ENCODE measurements at places on chromosomes 6 and 20.

DNA sequence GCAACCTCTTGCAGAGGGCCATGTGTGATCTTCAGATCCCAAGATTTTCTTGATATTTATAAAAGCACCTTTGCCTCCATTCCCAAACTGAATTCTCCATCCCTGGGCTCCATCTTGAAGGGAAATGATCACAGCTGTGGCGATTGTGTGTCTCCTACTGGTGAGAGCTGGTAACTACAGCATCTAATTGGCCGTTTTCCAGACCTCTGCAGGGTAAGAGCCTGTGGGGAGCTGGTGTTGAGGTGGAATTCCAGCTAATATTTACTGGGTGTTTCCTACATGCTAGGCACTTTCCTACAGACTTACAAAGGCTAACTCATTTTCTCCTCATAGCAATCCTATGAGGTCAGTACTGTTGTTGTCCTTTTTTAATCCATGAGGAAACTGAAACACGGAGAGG is 59.2 kb upstream of the FNDC1 start:
- DNase-seq = no peak

- no peak for DNase-seq
Observed at GRCh38 chr6:151901009-151901411, 93.5 kb downstream of the ESR1 start.

GRCh38 chr6:111741177-111741952 is 131.9 kb downstream of the FYN start:
- DNase-seq = no peak

GRCh38 chr6:158762787-158763433 is 56.3 kb downstream of the EZR start:
- no peak for DNase-seq

DNA sequence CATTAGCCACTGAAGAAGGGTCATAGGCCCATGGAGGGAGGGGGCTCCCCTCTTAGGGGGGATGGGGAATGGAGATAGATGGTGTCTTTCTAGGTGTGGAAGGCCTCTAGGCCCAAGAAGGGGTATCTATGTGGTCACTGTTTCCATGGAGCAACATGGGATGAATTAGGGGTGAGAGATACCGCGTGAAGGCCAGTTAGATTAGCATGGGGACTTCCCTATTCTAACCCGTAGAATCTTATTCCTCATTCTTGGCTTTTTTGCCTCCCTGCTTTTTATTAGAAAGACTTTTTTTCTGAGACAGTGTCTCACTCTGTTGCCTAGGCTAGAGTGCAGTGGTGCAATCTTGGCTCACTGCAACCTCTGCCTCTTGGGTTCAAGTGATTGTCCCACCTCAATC is 3.2 kb downstream of the RAB44 start:
- DNase-seq = no peak

DNA sequence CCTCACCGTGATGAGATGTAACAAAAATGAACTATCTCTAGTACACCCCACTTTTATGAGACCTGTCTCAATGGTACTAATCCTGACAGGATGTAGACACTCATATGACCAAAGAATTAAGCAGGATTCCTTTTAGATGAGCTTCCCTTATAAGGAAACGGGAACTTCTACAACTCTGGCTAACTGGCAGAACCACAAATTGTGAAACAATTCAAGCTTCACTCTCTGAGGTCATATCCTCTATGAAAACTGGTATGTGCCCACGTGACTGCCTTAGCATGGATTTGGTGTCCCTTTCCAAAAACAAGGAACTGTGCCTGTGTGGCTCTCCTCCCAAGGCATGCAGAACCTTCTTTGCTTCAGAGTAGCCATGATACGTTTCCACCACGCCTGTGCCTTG is 14.1 kb upstream of the CPNE5 start:
- DNase-seq = peak; percentile 69

- no peak for DNase-seq
Observed at GRCh38 chr6:46324706-46325105, 153.9 kb upstream of the ENPP5 start.

- DNase-seq = no peak
Observed at GRCh38 chr6:19052219-19052618, 665.1 kb downstream of the RNF144B start.

DNA sequence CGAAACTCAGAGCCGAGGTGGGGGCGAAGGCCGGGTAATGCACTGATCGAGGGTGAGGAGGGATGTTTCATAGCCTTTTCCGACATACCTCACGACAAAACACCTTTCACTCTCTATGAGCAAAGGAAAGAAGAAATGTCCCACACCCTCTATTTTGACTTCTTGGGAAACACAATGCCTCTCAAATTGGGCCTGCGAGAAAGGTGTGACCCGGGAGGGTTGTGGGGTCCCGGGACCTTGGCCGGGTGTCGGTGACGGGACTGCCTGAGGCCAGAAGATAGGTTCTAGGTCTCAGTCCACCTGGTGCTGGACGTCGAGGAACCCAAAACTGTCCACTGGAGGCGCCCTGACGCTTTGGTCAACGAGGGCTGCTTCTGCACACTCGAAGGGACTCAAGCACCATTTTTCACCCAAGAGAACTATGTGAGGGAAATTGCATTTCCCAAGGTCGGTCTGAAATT is 41.1 kb upstream of the OSTM1 start:
- peak; percentile 49 for DNase-seq

- DNase-seq = no peak
Observed at GRCh38 chr20:46954490-46955038, 59.9 kb downstream of the EYA2 start.

GRCh38 chr6:414447-414846 is 22.9 kb downstream of the IRF4 start:
- DNase-seq = no peak

DNA sequence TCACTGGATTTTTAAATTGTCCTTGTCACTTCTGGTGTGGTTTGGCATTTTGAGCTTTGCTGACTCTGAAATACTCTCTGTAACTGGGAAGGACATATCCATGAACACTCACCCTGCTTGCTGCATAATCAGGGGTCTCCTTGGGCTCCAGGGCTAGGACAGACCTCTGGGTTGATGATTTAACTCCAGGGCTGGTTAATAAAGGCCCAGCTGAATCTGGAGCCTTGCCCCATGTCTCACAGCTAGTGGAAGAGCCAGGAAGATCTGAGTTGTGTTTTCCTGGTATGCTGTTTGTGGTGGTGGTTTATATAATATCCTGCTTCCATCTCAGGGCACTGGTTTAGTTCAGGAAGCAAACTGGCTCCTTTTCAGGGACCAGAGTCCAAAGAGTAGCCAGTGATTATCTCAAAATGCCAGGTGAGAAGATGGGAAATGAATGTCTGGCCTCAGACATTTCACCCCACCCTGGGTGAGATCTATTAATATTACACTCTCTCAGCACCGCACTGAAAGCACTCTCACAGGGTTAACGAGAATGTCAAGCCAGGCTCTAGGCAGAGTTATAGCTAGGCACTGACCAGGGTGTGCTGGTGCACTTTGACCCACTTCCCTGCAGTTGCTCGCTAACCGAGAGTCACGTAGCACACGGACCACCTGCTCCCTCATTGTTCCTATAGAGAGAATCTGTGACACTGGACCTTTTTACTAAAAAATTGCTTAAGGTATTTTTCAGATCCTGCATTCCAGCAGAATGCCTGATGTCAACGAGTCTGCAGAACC is 90.1 kb upstream of the SLC22A16 start:
- DNase-seq = no peak

- DNase-seq = no peak
Observed at GRCh38 chr6:24659561-24659960, 7.1 kb downstream of the TDP2 start.

- no peak for DNase-seq
Observed at GRCh38 chr20:25549172-25549773, 36.1 kb downstream of the NINL start.

- DNase-seq = no peak
Observed at GRCh38 chr6:92479831-92480230, 939.5 kb downstream of the EPHA7 start.

DNA sequence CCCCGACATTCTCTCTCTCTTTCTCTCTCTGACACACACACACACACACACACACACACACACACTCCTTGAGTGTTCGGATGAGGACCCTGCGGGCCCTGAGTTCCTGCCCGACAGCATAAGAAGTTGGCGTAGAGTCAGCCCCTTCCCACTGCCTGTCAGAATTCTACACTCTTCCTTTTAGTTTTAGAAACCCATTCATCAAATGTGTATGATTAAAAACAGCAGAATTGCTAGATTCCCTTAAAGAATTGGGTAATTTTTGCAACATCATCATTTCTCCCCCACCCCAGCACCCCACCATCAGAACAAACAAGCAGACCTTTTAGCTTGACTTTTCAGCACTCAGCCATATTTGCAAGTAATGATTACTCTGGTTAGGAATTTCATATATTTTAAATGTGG is 322.8 kb downstream of the FARS2 start:
- peak; percentile 8 for DNase-seq

DNA sequence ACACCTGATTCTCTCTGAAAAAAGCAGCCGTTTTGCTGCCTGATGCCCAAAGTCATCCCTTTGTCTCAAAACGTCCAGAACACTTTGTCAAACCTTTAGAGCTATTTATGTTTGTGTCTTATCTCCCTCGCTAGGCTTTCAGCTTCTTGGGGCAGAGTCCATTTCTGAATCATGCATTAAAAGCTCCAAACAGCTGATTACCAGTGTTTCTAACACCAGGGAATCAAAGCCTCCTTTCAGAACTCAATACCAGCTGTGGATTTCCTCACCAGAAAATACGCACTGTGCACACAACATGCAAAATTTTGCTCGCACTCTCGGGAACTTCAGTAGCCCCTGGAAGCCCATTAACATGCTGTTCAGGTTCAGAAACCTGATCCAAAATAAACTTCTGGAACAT is 333.3 kb downstream of the HACE1 start:
- DNase-seq = no peak

GRCh38 chr20:9225879-9226278 is 157.0 kb downstream of the PLCB4 start:
- no peak for DNase-seq

DNA sequence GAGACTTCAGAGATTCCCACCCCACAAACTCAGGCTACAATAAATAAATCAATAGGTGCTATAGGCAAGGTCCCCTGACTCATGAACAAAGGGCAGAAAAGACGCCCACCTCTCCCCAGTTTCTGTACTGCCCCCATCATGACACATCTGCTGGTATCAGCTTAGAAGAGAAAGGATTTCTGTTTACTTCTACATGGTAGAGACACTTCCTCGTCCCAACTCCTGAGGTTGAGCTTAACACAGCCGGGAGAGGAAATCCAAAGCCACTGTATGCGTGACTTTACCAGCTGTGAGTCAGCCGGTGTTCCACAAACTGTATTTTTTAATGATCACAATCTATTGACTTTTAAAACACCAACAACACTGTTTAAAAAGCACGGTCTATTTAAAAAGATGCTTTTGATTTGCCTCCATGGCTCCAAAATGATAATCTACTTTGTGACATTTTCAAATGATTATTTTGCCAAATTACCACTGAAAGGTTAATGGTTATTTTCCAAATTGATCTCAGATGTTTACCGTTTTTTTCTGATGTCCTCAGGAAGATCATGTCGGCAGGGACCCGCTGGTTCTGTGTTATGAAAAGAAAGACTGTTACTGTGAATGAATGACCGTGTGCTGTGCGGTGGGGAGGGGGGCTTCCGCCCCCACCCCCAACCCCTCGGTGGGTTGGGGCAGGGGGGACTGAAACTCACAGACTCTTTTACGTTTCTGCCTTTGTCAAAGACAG is 72.5 kb downstream of the ATP9A start:
- no peak for DNase-seq

- DNase-seq = peak; percentile 38
Observed at GRCh38 chr6:4281341-4282293, 146.2 kb upstream of the ECI2 start.
